ENCODE measurements at places on chromosomes 5 and 9.

- no peak for DNase-seq
These were observed 26.9 kb downstream of the KLHL3 start for GRCh38 chr5:137708796-137709559.

DNA sequence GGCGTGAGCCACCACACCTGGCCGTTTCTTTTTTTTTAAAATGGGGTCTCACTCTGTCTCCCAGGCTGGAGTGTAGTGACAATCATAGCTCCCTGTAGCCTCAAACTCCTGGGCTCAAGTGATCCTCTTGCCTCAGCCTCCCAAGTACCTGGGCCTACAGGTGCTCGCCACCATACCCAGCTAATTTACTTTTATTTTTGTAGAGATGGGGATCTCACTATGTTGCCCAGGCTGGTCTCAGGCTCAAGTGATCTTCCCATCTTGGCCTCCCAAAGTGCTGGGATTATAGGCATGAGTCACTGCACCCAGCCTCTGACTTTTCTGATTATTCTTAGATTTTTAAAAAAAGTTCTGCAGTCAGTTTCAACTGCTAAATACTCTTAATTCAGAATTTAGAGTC lies 21.3 kb downstream of the RAI14 start:
- DNase-seq = no peak

- DNase-seq = no peak
These were observed 185.5 kb downstream of the TAF11L14 start for GRCh38 chr5:17819783-17820182.

DNA sequence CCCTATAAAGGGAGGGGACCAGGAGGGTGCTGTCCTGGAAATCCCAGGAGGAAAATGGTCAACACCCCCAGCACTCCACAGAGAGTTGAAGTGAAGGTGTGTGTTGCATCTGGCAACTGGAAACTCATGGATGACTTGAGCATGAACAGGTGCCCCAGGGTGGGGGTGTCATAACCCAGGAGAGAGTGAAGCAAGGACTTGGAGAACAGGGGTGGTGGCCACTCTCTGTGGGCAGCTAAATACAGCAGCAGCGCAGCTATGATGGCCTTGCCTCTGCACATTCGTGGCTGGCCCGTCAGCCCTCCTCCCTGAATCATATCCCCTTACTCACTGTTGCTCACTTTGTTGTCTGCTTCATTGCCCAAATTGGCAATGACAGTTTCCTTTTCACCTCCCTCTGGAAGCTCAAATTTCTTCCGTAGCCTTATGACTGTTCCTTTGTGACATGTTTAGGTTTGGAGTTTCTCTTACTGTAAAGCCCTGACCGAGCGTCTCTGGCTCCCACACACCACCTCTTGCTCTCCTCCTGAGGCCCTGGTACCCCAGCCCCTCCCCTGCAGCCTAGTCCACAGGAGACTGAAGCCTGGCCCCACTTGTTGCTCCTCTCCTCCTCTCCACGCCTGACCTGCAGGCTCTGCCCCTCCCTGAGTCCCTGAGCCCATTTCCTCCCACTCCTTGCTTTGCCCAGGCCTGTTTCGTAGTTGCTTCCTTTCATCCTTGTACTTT lies 185.8 kb downstream of the CD180 start:
- DNase-seq = no peak

GRCh38 chr5:65825408-65826328 lies 100.7 kb upstream of the ERBIN start:
- DNase-seq = no peak

GRCh38 chr5:158736150-158736870 lies 363.4 kb downstream of the EBF1 start:
- no peak for DNase-seq

GRCh38 chr9:79745752-79746336 lies 174.1 kb downstream of the TLE4 start:
- no peak for DNase-seq

GRCh38 chr5:7425830-7426229 lies 29.9 kb downstream of the ADCY2 start:
- DNase-seq = no peak

DNA sequence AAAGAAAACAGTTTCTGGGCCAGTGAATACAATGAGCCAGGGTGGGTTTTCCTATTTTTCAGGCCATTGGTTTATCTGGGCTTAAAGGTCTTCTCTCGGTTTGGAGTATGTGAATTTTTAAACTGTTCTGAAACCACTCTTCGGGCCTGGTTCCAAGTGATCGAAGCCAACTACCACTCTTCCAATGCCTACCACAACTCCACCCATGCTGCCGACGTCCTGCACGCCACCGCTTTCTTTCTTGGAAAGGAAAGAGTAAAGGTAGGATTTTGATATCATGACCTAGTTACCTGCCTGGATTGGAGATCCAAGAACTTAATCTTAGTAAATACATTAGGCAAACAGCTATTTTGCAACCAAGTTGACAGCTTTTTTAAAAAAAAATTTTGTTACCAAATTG lies 79.1 kb downstream of the WDR41 start:
- DNase-seq = no peak

DNA sequence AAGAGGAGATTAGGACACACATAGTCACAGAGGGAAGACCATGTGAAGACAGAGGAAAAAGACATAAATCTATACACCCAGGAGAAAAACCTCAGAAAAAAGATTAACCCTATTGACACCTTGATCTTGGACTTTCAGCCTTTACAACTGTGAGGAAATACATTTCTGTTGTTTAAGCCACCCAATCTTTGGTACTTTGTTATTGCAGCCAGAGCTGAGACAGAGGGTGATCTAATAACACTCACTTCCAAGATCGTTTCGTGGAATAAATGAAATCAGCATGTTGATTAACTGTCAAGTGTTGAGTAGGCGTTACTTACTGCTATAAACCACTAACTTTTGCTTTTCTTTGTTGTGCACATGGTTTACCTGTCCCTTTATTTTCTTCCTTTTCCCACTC lies 361.2 kb upstream of the RIOK2 start:
- DNase-seq = no peak

GRCh38 chr9:129036923-129037766 lies 719 bp downstream of the MIGA2 start:
- no peak for DNase-seq

GRCh38 chr5:58094031-58094430 lies 365.9 kb downstream of the PLK2 start:
- no peak for DNase-seq

DNA sequence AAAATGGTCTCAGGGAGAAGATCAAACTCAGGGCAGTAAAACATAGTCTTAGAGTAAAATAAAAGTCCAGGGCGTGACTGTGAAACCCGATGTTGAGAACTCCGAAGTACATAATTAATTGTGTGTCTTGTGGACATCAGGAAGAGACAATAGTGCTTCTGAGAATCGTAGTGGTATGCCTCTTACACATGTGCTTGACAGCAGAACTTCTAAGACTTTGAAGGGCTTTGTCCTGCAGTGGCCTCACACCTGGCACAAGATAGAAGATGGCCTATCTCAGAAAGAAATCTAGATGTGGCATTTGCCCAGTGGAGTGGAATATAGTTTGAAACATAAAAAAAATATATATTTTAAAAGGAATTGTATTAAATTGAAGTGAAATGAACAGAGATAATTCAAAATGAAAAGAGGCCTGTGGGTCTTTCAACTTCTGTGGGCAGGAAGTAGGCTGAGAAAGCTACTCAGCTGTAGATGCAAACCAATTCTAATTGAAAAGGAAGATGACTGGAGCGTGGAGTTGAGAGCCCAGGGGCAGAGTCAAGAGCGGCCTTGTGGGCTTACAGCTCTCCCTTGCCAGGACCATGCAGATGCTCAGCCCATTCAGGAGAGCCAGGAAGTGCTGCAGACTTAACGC lies 468.4 kb downstream of the KDM4C start:
- DNase-seq = no peak

DNA sequence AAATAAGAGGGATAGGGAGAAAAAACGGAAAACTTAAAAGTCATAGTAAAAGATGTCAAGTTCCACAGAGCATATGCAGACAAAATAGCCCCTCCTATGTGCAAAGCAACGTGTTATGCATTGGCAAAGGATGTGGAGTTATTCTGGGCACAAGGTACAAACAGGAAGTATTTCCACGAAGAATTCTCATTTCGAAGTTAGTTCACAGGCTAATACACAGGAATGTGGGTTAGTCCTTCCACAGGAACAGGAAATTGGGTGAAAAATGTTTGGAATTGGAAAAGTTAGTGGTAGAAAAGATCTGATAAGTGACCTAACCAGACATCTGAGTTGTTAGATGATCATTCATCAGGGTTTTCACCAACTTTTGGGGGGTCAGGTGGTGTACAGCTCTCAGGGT lies 326.6 kb downstream of the EBF1 start:
- no peak for DNase-seq

DNA sequence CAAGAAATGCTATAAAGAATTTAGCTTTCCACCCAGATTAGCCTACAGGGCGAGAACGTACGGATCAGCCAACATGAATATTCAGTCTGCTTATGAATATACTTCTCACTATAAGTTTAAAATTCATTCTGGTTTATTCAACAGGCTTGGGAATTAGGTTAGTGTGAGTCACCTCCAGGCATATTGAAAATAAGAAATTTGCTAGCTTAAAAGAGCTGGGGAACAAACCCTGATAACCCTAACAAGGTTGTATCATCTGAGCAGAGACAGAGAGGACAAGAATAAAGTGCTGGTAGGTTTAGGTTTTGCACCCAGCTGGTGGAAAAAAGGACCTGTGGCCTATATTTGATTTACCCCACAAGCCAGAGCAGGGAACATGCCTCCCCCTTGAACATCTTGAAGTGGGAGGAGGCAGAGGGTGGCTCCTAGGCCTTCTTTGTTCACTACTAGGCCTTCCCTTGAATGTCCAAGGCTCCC lies 12.3 kb downstream of the FNBP1 start:
- DNase-seq = no peak

DNA sequence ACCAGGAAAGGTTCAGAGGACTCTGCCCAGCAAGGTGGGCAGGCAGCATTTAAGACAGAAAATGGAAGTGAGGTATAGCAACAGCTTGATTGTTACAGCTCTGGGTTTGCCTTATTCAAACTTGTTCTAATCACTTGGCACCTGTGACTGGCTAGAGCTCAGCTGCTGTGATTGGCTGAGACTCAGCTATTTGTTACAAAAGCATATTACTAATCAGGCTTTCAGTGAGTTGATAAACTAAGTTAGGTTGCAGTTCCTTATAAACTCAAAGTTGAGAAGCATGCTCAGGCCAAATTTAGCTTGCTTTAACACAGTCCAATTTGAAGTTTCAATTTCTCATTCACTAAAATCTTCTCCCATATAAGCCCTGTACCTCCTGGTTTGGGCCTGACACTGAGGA lies 56.3 kb downstream of the GDA start:
- DNase-seq = no peak

DNA sequence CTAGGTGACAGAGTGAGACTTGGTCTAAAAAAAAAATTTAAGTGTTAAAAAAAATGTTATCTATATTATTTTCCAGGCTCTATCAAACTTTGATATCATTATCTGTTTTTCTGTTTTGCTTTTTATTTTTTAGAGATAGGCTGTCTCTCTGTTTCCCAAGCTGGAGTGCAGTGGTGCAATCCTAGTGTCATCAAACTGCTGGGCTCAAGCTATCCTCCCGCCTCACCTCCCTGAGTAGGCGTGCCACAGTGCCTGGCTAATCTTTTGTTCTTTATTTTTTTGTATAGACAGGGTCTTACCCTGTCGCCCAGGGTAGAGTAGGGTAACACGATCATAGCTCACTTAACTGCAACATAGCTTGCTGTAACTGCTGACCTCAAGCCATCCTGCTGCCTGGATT lies 14.4 kb downstream of the SEC24A start:
- no peak for DNase-seq

GRCh38 chr9:135249711-135250110 lies 162.2 kb downstream of the OLFM1 start:
- no peak for DNase-seq

DNA sequence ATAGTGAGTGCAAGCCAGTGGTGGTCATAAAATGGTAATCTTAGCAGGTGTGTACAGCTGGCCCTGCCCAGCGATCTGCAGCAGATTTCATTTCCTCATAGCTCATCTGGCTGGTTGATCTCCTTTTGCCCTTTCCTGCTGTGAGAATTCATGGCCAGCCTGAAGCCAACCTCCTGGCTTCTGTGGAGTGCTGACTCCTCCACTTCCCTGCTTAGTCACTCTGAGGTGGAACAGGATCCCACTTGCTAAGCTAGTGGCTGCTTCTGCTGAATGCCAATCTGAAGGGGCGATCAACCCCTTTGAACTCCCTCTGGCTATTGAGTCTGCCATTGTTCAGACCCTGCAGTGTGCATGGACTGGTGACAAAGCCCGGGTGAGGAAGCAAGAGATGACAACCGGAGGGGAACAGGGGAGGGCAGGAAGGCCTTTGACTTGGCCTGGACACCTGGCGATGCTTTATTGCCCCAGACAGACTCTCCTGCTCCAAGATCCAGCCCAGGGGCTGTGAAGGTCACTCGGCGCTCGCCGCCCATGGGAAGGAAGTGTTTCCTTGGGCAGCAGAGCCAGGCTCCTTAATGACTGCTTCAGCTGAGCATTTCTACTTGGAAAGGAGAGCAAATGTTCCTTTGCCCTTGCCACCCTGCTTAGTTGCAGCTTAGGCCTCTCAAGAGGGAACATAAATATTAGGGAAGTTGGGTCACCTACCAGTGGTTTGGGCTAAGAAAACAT lies 341.1 kb downstream of the ZSWIM6 start:
- no peak for DNase-seq

DNA sequence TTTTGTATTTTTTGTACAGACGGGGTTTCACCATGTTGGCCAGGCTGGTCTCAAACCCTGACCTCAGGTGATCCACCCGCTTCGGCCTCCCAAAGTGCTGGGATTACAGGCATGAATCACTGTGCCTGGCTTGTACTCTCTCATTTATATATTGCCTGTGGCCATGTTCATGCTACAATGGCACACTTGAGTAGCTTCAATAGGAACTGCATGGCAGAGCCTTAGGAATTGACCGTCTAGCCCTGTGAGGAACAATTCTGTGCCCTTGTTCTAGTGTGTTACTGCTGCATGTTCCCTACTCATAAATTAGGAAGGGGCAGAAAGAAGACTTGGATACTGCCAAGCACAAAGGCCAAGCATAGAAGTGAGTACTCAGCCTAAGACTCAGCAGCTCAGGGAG lies 104.2 kb downstream of the LIFR start:
- DNase-seq = no peak

DNA sequence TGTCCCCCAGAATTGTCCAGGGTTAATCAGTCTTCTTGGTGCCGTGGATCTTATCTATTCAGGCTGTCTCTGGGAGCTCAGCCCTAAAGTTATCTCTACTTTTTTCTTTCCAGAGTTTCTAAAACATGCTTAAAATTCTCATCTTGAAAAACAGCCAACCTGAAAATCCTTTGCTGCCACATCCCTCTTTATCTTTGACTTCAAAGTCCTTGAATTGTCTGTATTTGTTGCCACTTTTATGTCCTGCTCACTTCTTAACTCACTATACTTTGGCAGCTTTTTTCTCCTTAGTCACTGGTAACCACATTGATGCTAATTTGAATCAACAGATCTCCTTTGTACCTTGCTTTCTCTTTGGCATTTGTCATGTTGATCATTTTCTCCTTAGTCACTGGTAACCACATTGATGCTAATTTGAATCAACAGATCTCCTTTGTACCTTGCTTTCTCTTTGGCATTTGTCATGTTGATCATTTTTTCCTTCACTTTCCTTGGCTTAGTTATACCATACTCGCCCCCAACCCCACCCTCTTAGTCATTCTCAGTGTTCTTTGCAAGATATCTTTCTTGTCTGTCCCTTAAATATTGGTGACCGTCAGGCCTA lies 8.5 kb downstream of the DMXL1 start:
- DNase-seq = no peak

- no peak for DNase-seq
These were observed 157.1 kb upstream of the FGF10 start for GRCh38 chr5:44546286-44546685.

GRCh38 chr9:129270903-129271431 lies 92.9 kb upstream of the IER5L start:
- DNase-seq = no peak

Data from activated CD8-positive, alpha-beta memory T cell treated with anti-CD3 and anti-CD28 coated beads for 1 hour (primary cell).